ENCODE measurements at places on chromosomes 7 and 10.

DNA sequence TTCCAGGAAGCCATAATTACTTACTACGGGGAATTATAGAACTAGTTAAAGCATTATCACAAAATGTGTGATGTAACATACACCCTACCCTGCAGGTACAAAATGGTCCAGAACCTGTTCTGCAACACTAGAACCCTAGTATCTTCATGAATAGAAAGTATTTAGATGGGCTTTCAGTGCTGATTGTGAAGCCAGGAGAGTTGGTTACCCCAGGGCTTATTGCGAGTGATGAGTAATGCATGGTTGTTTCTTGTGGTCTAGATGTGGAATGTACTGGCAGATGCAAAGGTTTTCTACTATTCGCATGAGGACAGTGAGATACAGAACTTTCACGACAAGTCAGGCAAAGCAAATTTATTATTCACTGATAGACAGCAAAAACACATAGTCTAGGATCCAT lies 33.6 kb upstream of the AGR3 start:
- no peak for DNase-seq

- DNase-seq: no peak
These were observed 17.1 kb downstream of the STEAP4 start for GRCh38 chr7:88289564-88290025.

- DNase-seq: no peak
These were observed 68.5 kb upstream of the ZNF438 start for GRCh38 chr10:31100115-31100601.

- DNase-seq: no peak
These were observed 866 bp downstream of the CNOT4 start for GRCh38 chr7:135508883-135509588.

- DNase-seq: no peak
These were observed 131.8 kb upstream of the CTTNBP2 start for GRCh38 chr7:118005026-118005425.

DNA sequence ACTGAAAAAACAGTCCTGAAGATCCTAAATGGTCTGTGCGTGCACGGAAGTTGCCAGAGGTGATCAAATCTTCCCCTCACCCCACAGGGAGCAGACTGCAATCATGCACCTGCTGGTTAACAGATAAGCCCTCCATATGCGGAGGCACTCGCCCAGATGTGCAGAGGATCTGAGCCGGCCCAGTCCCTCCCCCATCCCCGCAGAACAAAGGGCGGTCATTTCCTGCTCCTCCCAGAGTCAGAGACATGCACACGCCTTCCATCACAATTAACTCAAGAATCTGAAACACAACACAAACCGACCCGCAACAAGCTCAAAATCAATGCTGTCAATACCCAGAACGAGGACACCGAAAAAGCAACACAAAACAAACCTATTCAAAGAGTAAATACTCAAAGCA lies 24.2 kb downstream of the CRTAC1 start:
- no peak for DNase-seq

GRCh38 chr7:99386584-99387238 lies 12.2 kb downstream of the ARPC1B start:
- DNase-seq: peak; percentile 49

DNA sequence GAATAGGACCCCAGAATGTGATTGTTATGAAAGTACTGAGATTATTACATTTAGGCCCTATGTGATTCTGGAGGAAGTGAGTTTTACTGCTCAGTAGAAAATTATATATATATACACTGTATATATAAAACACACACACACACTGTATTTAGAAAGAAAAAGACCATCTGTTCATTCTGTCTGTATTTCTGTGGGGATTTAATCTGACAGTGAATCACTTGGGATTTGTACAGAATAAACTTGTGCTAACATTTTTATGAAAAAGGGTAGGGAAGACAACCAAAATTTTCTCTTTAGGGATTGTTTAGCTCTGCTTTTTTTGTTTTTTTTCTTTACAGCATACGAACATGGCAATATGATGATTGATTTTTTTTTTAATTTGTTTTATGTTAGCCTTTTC lies 142.7 kb downstream of the EXOC4 start:
- no peak for DNase-seq
